CD4-positive, alpha-beta T cell (primary cell): ENCODE measurements at places on chromosomes 7 and 10.

DNA sequence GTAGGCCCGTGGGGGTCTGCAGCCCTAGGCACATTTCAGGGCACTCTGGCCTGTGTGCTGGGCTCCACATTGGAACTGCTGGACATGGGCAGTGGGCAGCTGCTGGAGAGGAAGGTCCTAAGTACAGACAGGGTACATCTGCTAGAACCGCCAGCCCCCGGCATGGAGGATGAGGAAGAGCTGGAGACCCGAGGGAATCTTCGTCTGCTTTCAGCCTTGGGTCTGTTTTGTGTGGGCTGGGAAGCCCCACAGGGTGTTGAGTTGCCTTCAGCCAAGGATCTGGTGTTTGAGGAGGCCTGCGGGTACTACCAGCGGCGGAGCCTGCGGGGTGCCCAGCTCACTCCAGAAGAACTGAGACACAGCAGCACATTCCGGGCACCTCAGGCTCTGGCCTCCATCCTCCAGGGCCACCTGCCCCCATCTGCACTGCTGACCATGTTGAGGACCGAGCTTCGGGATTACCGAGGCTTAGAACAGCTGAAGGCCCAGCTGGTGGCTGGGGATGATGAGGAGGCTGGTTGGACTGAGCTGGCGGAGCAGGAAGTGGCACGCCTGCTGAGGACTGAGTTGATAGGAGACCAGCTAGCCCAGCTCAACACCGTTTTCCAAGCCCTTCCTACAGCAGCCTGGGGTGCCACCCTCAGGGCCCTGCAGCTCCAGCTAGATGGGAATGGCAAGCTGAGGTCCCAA is 1.4 kb downstream of the HPS6 start:
- no peak for DNase-seq

GRCh38 chr10:26622891-26623290 is 74.6 kb upstream of the PDSS1 start:
- DNase-seq, result no peak

GRCh38 chr10:48603421-48604038 is 1.3 kb downstream of the ARHGAP22 start:
- DNase-seq, result no peak

DNA sequence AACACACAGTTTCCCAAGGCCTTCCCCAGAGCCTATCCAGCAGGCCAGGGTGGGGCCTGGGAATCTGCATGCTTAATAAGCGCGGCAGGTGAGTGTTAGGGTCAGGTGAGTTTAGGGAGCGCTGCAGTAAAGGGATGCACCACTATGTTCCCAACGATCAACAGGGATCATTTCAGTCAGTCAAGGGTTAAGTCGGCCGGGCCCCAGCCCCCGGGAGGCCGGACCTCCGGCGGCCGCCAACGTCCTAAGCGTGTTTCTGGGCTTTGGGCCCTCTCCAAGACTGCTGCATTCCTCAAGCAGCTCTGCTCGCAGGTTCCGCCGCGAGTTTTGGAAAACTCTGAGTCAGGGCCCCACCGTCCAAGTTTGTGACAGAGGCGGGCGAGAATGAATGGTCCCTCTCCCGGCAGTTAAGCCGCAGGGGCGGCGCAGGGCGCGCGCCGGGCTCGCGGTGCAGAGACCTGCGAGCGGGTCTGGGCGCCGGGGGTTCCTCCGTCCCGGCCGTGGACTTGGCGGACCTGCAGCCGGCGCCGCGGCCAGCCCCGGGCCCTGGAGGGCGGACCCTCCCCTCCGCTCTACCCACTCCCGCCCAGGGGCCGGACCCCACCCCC is 81.6 kb downstream of the ARHGAP22 start:
- no peak for DNase-seq

- no peak for DNase-seq
Observed at GRCh38 chr10:90451283-90451682, 406.6 kb downstream of the HTR7 start.

- no peak for DNase-seq
Observed at GRCh38 chr10:32961343-32961894, 3.4 kb upstream of the ITGB1 start.

DNA sequence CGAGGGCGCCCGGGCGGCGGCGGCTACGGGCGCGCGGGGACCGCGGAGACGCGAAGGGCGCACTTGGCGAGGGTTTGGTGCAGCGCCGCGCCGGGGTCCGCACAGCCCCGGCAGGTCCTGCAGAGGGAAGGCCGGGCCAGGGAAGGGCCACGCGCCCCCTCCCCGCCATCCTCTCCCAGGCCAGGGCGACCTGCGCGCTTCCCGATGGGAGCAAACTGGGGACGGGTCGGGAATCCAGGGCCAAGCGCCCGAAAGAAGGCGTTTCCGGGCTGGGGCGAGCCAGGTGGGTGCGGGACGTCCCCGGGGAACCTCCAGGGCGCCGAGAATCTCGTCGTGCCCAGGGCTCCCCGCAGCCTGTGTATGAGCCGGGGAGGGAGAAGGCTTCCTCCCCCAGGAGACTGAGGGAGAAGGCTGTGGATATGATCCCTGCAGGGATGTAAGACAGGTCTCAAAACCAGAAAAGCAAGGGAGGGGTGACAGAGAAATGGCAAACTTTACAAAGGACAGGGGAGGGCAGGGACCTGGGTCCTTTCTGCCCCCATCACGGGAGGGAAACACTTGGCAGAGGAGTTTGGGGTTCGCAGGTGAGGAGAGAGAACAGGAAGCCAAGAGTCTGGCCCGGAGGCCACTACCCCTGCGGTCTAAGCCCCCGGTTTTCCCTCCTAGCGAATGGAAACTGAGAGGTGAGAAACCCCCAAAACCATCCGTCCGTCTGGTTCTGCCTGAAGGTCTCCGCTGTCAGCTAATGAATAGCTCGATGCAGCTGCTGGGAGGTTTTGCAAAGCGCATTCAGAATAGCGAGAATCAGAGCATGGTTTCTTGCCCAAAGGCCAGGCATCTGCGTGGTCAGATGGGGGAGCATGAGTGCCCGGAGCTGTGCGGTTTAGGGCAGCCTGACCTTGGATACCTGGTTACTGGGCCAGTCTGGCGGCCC is 674 bp downstream of the AMZ1 start:
- no peak for DNase-seq

DNA sequence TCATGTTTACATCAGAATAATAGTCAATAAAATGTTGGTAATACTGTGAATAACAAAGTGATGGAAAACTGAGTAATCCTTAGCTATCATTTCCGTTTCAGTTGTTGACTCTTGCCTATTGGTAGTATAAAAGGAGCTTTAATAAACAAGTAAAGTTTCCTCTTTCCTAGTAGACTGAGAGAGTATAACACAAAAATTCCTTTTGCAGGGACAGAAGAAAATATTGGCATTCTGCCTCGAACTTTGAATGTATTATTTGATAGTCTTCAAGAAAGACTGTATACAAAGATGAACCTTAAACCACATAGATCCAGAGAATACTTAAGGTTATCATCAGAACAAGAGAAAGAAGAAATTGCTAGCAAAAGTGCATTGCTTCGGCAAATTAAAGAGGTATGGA is 9.4 kb downstream of the KIF20B start:
- DNase-seq, result no peak

DNA sequence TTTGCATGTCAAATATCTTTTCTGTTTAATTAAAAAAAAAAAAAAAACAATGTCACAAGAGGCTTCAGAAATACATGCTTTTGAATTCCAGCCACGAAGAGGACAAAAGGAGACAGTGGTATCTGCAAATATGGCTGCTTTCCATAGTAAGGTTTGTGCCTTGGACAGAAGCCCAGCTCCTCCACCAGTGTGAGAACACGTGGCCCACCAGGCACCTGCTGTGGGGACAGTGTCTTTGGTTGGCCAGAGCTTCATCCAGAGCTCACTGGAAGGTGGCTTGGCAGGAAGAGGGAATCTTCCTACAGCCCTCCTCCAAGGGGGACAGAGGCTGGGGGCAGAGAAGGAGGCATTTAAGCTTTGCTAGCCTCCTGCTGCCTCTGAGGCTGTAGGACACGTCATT is 144.6 kb downstream of the GLCCI1 start:
- DNase-seq, result no peak

GRCh38 chr10:63829020-63829419 is 307.8 kb downstream of the REEP3 start:
- DNase-seq, result no peak

- DNase-seq, result no peak
Observed at GRCh38 chr7:112225006-112225405, 18.5 kb downstream of the ZNF277 start.

- DNase-seq, result no peak
Observed at GRCh38 chr7:19772841-19773760, at the start of gene TMEM196. Gene TMEM196, minus strand, starts transcription at chr7:19773617. Its CDS starts 921 bp downstream, at chr7:19772696.

DNA sequence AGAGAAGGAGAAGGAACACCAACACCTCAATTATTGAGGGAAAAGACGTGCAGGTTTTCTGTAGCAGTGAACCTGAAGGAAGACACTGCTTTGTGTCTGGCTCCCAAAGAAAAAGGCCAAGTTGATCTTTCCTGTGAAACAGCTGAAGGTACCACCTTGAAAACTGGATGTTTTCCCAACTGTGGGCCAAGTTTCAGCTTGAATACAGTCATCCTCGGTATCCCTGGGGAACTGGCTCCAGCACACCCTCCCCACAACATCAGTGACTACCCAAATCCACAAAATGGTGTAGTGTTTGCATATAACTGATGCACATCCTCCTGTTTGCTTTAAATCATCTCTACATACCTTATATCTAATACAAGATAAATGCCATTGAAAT is 297.0 kb upstream of the PITRM1 start:
- no peak for DNase-seq

- DNase-seq, result no peak
Observed at GRCh38 chr10:109861081-109861480, 62.2 kb downstream of the XPNPEP1 start.

DNA sequence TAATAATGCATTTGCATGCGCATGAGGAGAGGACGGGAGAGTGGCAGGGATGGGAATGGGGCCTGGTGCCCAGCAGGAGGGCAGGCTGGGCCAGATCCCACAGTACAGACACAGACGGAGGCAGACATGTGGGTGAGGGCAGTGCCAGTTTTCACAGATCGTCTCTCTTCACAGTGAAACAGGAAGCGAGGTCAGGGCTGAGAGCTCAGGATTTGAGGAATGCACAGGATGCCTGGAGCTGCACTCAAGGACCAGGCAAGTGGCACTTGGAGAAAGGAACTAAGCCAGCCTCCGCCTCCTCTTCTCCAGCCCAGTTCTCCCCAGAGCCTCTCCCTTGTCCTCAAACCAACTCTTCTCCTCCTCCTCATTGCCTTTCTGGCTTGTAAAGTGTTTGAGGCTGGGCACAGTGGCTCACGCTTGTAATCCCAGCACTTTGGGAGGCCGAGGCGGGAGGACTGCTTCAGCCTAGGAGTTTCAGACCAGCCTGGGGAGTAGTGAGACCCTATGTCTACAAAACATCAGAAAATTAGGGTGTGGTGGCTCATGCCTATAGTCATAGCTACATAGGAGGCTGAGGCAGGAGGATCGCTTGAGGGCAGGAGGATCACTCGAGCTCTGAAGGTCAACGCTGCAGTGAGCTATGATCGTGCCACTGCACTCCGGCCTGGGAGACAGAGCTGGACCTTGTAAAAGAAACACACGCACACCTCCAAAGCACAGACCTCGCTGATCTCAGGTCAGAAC is 115.2 kb downstream of the HIP1 start:
- no peak for DNase-seq

GRCh38 chr10:11005725-11006427 is 11.8 kb upstream of the CELF2 start:
- DNase-seq, result no peak

DNA sequence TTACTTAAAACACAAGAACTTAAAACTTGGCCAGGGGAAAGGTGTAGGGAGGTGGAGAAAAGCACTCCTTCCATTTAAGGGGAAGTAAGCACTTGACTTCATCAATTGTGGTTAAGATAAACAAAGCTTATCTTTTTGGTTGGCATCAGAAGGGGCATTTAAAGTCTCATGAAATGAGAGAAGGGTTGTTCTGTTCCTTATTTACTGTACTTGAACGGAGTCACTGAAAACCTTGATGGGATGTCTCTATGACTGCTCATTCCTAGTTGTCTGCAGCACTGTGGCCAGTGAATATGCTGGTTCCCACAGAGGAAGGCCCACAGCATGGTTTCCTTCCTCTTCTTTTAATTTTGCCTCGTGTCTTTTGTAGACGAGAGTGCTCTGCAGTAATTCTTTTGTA is 229.3 kb downstream of the AUTS2 start:
- DNase-seq, result no peak

DNA sequence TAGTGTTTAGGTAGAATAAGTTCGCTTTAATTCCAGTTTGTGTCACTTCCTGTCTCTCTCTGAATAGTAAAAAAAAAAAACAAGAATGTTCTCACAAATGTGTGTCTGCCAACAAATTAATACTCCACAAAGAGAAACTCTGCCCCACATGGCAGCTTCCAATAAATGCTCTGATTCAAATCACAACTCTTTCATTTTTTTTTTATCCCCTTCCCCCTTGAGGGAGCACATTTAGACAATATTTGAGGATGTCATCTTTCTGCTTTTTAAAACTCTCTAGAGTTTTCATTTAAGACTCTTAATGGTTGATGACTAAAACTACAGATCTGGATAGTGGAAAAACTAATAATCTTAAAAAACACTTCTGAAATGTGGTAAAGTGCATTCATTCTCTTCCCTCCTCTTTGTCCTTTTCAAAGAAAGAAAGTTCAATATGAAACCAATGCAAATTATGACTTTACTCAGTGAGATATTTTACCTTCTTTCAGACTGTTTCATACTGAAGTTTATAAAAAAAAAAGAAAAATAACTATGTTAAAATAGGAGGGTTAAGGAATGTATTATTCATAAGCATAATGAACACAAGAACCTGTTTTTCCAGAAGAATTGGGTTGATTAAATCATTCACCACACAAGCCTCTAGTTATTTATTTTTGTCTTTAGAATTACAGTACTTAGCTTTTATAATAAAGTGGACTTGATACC is 42.3 kb downstream of the ARID5B start:
- peak; percentile 79 for DNase-seq

GRCh38 chr7:50405221-50405620 is 44.9 kb downstream of the FIGNL1 start:
- no peak for DNase-seq

DNA sequence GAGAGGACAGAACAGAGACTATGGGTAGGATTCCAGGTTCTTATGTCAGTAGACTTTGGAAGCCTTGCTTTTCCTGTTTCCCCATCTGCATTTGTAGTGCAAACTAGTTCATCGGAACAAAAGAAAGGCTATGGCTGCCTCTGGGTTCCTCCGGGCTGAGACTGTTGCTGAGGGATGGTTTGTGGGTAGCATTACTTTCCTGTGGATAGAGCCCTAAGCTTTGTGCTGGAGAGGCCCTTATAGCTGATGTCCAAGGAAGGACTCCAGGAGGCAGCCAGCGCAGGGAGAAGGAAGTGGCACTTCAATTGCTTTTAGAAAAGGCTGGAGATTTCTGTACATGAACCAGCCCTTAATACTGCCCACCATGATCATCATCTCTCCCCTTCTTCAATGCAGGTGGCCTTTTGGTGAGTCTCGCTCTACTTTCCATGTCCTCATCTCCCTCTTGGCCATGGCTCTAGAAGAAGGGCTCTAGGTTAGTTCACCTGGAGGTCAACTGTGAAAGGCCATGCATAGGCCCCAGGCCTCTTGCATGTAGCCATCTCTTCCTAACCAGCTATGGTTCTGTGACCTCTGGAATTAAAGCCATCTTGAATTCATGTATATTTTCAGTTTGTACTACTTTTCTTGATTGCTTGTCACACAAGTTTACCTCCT is 15.4 kb downstream of the MXI1 start:
- DNase-seq, result no peak

GRCh38 chr10:61688551-61689308 is 26.0 kb downstream of the CABCOCO1 start:
- DNase-seq, result no peak

- no peak for DNase-seq
Observed at GRCh38 chr10:30188556-30189237, 129.3 kb upstream of the JCAD start.

GRCh38 chr10:79979976-79980687 is 31.2 kb upstream of the SFTPD start:
- no peak for DNase-seq
